HCEC 1CT (cell line): ENCODE measurements at places on chromosomes 3 and 15.

DNA sequence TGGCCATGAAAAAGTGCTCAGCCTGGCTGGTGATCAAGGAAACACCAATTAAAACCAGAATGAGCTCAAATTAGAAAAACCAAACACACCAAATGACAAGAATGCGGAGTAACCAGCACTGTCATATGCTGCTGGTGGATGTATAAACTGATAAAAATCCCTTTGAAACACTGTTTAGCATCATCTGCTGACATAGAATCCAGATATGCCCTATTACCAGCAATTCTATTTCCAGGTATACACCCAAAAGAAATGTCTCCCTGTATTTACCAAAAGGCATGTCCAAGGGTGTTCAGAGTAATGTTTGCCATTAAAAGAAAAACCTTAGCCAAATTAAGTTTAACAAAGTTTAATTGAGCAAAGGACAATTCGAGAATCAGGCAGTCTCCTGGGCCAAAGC lies 138.6 kb downstream of the FMN1 start:
- DNase-seq = no peak

DNA sequence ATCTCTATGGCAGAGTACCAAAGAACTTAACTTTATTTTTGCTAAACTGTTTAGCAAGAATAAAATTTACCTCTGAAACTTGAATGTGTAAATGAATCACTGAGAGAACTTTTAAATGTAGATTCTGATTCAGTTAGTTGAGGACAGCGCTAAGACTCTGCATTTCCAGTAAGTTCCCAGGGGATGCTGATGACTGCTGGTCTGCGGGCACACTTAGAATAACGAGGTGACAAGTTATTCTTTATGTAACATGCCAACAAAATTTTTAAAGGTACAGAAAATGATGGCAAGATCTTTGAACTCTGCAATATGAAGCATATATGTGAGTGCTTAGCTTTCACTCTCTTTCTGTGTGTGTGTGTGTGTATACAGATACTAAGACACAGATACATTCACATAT lies 56.4 kb downstream of the TGFBR2 start:
- no peak for DNase-seq

DNA sequence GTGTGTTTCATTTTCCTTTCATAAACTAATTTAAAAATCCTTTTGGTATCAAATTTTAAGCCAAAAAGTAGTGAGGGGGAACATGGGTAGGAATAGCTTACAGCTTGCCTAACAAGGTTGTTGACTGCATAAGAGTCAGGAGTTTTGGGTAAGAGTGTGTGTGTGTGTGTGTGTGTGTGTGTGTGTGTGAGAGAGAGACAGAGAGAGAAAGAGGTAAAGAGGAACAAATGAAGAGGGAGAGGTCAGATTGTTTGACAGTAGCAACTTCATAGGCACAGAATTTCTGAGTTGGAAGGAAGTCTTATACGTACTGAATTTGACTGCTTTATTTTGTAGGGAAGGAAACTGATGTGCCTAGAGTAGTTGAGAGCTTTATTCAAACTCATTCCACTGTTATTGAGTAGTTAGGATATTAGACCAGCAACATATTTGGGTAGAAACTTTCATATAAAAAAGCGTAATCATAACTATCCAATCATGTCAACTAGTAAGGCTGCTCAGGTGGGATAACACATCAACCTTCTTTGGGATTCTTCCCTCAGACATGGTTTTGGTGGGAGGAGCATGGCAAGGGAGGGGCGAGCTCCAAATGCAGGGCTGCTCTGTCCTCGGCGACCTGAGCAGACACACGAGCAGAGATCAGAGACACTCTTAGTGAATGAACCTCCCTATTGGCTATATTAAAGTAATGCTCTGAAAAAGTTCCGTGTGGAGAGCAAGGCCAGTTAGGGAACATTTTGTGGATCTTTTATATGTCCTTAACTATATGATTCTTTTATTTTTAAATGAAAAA lies 86.4 kb downstream of the LPP start:
- no peak for DNase-seq

DNA sequence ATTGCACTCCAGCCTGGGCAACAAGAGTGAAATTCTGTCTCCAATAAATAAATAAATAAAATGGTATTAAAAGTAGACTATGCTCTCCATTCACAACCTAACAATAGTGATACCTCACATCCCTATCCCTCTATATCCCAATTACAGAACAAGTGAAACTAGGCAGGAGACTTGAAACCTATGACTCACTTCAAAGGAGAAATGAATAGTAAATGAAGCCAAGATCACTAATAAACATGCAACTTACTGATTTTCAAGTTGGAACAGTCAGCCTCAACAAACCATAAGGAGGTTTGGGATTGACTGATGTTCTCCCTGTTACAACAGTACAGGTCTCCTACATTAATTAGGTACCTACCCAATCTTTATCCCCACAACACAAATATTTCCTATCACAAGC lies 103.4 kb downstream of the GSK3B start:
- DNase-seq = peak; percentile 22

DNA sequence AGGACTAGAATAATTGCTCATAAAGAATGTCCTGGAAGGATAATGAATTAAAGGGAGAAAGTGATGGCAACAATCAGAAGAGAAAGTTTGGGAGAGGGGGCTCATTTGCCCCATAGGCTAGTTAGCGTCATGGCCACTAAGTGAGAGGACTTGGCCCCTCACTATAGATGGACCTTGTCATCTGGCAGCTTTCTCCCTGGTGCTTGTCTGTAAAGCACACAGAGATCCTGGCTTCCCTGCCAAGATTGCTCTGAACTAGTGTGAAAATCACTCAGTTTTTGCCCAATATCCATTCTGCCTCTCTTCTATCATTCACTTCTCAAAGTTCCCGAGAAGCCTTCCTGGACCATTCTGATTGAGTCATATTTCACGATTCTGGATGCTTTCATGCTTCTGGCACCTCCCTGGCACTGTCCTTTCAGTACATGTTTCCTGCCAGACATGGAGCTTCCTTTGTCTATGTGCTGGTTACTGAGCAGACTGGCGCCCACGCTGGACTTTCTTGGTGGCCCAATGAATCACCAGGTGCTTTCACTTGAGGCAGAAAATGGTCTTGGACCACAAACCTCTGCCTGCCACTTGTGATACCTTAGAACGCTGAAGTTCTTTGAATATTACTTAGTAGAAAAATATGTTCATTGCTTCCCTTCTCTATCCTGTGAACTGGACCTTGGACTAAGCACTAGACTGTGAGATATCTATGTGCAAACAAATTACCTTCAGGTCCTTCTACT lies 709.6 kb upstream of the CFAP20DC start:
- no peak for DNase-seq

GRCh38 chr3:158127250-158128219 lies 17.6 kb downstream of the RSRC1 start:
- DNase-seq = peak; percentile 49

GRCh38 chr3:90241481-90241880 lies 1134.1 kb downstream of the EPHA3 start:
- DNase-seq = peak; percentile 82

GRCh38 chr3:134327594-134327975 lies 46.7 kb downstream of the AMOTL2 start:
- peak; percentile 93 for DNase-seq

GRCh38 chr15:94682171-94682570 lies 450.8 kb downstream of the MCTP2 start:
- DNase-seq = no peak

DNA sequence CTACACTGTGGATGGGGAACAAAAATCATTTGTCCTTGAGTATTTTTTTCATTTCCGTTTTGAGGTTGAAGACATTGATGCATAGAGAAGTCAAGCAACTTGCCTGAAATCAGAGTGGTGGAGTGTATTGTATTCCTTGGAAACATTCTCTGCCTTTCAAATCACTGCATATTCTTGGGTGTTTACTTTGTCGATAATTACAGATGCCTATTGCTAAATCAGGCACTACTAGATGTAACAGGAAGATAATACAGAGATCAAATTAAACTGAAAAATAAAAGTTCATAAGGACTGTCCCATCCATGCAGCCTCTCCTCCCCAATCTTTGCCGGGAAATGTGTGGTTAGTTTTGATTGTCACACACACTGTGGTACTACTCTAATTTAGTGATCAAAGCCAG lies 37.4 kb upstream of the VEPH1 start:
- no peak for DNase-seq

DNA sequence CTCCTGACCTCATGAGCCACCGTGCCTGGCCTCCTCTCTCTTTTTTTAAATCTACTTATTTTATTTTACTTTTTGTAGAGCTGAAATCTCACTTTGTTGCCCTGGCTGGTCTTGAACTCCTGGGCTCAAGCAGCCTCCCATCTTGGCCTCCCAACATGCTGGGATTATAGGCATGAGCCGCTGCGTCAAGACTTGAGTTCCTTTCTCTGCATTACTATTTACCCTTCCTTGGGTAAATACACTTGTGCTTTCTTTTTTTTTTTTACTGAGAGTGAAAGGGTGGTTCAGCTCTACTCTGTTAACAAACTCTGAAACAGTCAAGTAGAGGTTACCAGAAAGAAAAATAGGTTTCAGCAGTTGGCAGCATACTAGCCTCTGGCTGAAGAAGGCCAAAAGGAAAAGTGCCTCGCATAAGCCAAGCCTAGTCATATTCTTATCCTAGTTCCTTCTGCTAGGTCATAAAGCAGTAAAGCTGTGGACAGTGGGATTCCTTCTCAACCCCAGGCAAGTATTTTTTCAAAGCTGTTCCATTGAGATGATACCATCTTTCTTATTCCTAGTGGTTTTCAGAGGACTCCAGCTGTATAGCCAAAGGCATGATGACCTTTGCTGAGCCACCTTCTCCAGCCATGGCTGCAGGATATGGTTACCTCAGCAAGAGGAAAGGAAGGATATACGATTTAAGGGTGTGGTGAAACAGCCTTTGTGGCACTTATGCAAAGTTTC lies 135.1 kb downstream of the RBPMS2 start:
- DNase-seq = no peak

- peak; percentile 62 for DNase-seq
These were observed 4.1 kb downstream of the FBN1 start for GRCh38 chr15:48641416-48641815.

GRCh38 chr3:154195620-154196356 lies 74.6 kb downstream of the ARHGEF26 start:
- no peak for DNase-seq

DNA sequence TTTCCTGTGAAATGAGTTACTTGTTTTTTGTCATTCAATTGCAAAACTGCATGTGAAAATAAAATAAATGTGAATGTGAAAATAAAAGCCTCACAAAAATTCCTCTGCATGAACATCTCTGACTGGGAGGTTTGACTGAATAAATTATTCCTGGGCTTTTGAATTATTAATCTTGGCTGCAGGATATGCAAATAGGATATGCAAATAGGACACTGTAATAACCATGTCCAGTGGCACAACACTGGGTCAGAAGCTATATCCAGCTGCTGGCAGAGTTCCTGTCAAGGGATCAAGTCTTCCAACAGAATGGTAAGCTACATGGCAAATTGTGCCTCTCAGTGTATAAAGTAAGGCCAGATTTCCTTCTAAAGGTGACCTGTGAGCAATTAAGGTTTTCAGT lies at the start of gene SUCNR1:
Gene SUCNR1 (plus strand): TSS at position 246 of the 400 bp plus-strand sequence. CDS start 6,250 bp downstream, outside the sequence.
- DNase-seq = no peak

DNA sequence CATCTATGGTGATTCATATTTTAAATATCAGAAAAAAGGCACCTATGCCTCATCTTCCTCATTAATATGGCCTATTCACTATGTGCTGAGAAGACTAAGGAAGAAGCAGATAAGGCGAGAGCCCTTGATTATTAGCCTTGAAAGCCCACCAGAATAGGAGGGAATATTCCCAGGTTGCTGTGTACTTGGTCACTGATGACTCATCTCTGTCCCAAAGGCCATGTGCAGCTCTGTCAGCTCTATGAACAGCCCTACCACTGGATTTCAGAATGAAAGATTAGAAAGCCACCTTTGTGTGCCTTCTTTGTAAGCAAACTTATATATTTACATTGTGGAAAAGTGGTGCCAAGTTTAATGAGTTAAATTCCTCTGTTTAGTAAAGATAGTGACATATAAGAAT lies 211.5 kb downstream of the NFKBIZ start:
- DNase-seq = no peak

GRCh38 chr3:32414522-32415202 lies 23.0 kb downstream of the CMTM7 start:
- peak; percentile 20 for DNase-seq

- DNase-seq = no peak
These were observed 119.9 kb downstream of the KLF13 start for GRCh38 chr15:31446546-31446945.

DNA sequence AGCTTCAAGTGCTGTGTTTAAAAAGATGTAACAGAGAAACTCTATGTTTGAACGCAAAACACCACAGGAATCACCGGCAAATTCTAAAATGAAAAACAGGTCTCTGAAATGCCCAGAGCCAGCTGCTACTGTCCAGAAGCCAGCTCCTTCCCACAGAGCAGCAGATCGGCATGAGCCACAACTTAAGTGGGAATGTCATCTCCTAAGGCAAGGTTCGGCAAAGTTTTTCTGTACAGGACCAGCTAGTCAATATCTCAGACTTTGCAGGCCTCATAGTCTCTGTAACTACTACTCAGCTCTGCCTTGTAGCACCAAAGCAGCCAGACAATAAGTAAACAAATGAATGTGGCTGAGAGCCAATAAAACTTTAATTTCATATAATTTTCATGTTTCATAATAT lies 4.9 kb downstream of the PLOD2 start:
- DNase-seq = peak; percentile 36

DNA sequence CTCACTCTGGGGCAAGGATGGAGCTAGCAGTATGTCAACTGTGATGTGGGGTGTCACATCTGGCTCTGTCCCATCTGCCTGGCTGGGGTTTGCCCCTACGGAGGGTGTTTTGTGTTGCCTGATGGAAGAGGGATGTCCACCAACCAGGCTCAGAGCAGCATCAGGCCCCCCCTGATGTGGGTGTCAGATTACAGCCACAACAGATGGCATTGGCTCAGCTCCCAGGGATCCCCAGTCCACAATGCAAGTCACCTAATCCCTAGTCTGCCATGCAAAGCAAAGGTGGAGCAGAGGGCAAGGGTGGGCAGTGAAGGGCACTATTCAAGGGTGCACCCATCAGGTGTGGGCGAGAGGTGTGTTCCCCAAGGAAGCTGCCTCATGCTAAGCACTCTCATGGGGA lies 48.9 kb upstream of the AMOTL2 start:
- DNase-seq = peak; percentile 37
